ENCODE measurements at places on chromosomes 6 and 20. TPM values are rescaled to one million over a fixed set of nuclear protein-coding genes. Genes with fewer than 3 reads are reported as not detected.

GRCh38 chr6:6811128-6812009, 222.8 kb downstream of the LY86 start:
- peak overlapping the region; percentile 63 for H3K4me3 ChIP-seq
- H3K36me3 ChIP-seq, result no peaks in the 10 kb centered on the region
- DNase-seq, result peak; percentile 54
- peak overlapping the region; percentile 19 for H3K27ac ChIP-seq
- H3K27me3 ChIP-seq, result no peaks in the 10 kb centered on the region

GNRH2 gene
- total RNA-seq, result not detected

DNA sequence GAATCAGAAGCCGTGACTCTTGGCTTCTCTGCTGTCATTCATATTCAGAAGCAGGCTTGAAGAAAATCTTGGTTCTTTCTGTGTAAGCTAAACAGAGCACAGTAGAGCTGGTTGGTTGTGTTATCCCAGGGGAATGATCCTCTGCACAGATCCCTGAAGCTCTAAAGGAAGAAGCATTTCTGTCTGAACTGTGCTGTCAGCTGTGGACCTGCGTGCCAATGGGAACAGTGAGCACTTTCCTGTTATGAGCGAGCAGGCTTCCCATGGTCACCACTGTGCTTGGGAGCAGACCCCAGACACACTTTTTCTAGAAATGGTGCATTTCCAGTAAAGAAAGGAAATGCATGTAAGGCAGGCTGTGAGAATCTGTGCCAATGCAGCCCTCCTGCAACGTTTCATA, 490.2 kb downstream of the EPM2A start:
- no peak for DNase-seq
- no peaks in the 10 kb centered on the region for H3K36me3 ChIP-seq
- H3K4me1 ChIP-seq, result no peaks in the 10 kb centered on the region

CCN6 gene
- total RNA-seq, result not detected

DNA sequence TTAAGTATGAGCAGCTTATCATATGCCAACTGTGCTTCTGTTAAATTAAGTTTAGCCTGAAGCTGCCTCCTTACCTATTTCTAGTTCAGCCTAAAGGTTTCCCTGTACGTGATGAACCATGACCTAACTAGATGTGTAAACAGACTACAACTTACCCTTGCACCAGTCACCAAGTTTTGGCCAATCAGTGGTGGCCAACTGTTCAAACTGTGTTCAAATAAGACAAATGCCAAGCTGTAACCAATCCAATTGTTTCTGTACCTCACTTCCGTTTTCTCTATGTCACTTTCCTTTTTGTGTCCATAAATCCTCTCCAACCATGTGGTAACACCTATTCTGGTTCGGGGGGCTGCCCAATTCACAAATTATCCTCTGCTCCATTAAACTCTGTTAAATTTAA, 6.0 kb upstream of the SLC2A10 start:
- H3K27me3 ChIP-seq, result peaks cover 31% of the 10 kb centered on the region
- DNase-seq, result no peak
- H3K36me3 ChIP-seq, result no peaks in the 10 kb centered on the region

DNA sequence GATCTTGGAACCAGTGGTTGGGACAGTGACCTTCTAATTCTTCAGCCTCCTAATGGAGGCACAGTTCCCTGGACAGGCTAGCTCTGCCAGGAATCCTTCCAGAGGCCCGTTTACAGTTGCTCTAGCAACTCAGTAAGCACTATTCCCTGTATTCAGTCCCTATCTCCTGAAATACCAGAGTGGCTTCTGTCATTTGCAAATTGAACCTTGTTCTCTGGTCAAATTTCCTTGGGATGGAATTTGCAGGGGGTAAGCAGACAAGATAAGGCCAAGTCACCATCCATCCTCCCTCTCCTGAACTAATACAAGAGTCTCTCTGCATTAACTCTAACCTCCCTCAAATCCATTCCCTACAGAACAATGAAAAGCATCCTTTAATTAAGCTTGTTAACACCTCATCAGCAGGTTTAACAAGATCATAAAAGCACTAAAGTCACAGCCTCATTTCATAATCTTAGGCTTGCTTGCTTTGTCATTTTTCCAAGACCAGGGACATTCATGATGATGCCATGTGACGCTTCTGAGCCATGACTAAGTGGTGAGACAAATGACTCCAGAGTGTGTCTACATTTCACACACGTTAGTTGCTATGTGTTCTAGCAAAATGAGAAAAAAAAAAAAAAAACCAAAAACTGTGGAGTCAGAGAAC, 37.1 kb downstream of the SLC22A23 start:
- H3K27ac ChIP-seq, result no peak overlapping the region
- no peak for DNase-seq
- no peaks in the 10 kb centered on the region for H3K27me3 ChIP-seq

GRCh38 chr6:111687652-111688051, 82.0 kb upstream of the TRAF3IP2 start:
- H3K4me1 ChIP-seq, result peaks cover 56% of the 10 kb centered on the region
- no peaks in the 10 kb centered on the region for H3K27me3 ChIP-seq
- no peak overlapping the region for H3K27ac ChIP-seq
- peaks cover 97% of the 10 kb centered on the region for H3K36me3 ChIP-seq
- no peak overlapping the region for H3K4me3 ChIP-seq
- no peak for DNase-seq

NKAIN2 gene
- total RNA-seq, result not detected

DNA sequence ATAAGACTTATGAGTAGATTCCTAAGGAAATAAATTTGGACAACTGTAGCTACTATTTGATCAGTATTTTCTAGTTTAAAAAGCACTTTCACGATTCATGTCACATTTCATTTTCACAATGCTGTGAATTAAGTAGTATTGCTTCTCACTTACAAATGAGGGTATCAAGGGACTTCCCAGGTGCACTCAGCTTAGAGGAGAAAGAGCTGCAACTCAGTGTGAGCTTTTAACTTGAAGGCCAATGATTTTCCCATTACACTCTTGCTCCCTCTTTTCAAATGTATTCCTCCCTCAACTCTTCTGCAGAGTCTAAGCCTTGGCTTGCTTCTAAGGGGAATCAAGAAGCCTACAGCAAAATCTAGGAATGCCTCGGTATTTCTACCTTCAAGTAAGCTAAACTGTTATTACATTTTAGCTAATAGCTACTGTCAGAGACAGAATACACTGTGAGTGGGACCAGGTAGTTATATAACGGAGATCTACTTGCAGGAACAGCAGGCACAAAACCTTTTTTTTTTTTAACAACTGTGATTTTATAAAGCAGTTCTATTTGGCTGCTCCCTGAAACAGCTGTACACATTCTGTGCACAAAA, 339.0 kb downstream of the SYNE1 start:
- H3K27ac ChIP-seq, result no peak overlapping the region
- no peaks in the 10 kb centered on the region for H3K27me3 ChIP-seq
- peaks cover 8% of the 10 kb centered on the region for H3K4me1 ChIP-seq
- peaks cover 26% of the 10 kb centered on the region for H3K36me3 ChIP-seq

DNA sequence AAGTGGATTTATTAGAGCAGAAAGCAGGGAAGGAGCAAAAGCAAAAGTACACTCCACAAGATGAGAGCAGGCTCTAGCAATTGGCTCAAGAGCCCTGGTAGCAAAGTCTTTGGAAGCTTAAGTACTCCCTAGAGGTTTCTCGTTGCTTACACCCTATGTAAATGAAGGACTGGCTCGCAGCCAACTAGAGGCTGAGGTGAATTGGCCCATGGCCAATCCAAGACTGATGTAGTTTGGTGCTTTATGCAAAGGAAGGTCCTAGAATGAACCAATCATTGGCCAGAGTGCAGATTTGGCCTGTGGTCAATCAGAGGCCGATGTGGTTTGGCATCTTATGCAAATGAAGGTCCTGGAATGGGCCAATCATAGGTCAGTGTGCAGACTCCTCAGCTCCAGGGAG, 191.3 kb upstream of the ARID1B start:
- no peak for DNase-seq
- no peaks in the 10 kb centered on the region for H3K4me1 ChIP-seq
- peaks cover 5% of the 10 kb centered on the region for H3K27me3 ChIP-seq
- H3K36me3 ChIP-seq, result no peaks in the 10 kb centered on the region
- no peak overlapping the region for H3K4me3 ChIP-seq
- H3K27ac ChIP-seq, result no peak overlapping the region

- no peak overlapping the region for H3K4me3 ChIP-seq
- no peaks in the 10 kb centered on the region for H3K27me3 ChIP-seq
- H3K4me1 ChIP-seq, result peaks cover 48% of the 10 kb centered on the region
- peaks cover 3% of the 10 kb centered on the region for H3K36me3 ChIP-seq
- no peak overlapping the region for H3K27ac ChIP-seq
Observed at GRCh38 chr20:853406-853996, 20.0 kb downstream of the FAM110A start.

ZFP64 gene
- 3.2 TPM for total RNA-seq

GRCh38 chr6:30219244-30219643, 6.0 kb upstream of the TRIM26 start:
- peak; percentile 37 for DNase-seq
- no peak overlapping the region for H3K4me3 ChIP-seq
- peaks cover 8% of the 10 kb centered on the region for H3K4me1 ChIP-seq
- H3K36me3 ChIP-seq, result no peaks in the 10 kb centered on the region

Data from CD4-positive, alpha-beta T cell (primary cell).